ENCODE measurements at places on chromosomes 12 and 14.

DNA sequence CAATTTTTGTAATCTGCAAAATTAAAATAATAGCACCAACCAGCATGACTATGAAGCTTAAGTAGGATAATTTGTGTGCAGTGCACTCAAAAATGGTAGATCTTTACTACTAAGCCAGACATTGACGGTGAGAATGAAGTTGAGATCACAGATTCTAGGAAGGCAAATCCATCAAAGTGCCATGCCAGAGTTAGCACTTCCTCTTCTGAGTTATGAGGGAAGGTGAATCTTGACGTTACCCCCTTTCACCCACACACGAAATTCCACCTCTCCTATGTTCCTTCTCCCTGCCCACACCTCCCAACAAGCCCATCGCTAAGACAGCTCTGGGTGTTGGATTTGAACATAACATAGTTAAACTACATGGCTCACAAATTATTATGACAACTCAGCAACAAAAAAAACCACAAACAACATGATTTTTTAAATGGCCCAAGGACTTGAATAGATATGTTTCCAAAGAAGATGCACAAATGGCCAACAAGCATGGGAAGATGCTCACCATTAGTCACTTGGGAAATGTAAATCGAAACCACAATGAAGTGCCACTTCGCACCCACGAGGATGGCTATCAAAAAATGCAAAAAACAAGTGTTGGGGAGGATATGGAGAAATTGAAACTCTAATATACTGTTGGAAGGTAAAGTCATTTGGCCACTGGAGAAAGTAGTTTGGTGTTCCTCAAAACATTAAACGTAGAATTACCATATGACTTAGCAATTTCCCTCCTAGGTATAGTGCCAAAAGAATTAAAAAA, 119.3 kb upstream of the RAP1B start:
- no peak for DNase-seq

- no peak for DNase-seq
These were observed 647.8 kb downstream of the TMEM121 start for GRCh38 chr14:106174206-106174605.

GRCh38 chr12:18580706-18581105, 157.1 kb downstream of the PLCZ1 start:
- no peak for DNase-seq

DNA sequence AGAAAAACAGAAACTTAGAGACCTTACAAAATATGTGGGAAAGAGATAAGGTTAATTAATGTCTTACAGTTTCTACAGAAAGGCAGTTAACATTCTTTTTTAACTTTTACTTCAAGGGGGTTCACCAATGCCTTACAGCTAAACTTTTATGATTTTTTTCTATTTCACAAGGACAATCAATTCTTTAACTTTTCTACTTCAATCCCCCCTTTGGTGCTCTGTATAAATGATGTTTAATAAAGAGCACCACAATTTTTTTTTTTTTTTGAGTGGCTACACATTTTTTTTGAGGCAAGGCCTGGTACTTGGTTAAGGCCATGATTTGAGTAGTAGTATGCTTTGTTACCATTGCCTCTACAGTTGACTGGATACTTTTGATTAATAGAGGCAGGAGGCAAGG, 279.6 kb downstream of the PRKD1 start:
- DNase-seq = no peak

GRCh38 chr12:124025661-124026060, 52.6 kb downstream of the ZNF664 start:
- no peak for DNase-seq

- no peak for DNase-seq
These were observed 345.8 kb downstream of the TMEM132D start for GRCh38 chr12:129558036-129558435.

- DNase-seq = no peak
These were observed 102.5 kb upstream of the BBS10 start for GRCh38 chr12:76450690-76451089.

- no peak for DNase-seq
These were observed 589 bp upstream of the ZNF219 start for GRCh38 chr14:21098892-21099595.

DNA sequence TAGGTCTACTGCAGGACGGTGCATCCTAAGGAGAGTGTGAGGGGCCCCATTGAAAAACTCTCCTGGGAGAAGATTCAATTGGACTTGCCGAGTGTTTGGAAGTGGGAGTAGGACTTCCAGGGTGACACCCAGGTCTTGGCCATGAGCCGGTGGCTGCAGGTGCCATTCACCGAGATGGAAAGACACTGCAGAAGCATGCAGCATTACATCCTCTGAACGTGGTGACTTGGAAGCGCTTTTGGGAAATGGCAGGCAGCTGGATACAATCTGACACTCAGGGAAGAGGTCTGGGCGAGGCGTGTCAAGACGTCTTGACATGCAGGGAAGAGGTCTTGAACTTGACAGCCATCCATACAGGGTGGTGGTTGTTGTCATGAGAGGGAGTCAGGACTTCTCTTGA, 126.9 kb downstream of the PAPOLA start:
- DNase-seq = no peak
